Cortex of kidney (tissue), 1 donor: ENCODE measurements at places on chromosomes 7 and 10.

DNA sequence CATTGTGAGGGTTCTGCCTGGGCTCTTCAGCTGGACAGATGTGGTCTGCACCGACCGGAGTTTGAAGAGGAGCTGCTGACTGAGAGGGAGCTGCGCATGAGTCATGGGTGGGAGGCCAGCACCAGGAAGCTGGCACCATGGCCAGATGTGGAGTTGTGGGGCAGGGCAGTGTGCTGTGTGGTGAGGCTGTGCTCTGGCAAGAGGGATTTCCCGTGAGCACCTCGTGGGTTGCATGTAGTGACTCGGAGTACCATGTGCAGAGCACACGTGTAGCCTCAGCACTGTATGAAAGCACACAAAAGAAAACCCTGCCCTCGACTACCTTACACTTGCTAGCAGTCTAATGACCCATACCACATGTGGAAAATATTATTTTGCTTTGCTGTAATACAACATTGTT, 103.4 kb downstream of the WNT2 start:
- no peak for DNase-seq

DNA sequence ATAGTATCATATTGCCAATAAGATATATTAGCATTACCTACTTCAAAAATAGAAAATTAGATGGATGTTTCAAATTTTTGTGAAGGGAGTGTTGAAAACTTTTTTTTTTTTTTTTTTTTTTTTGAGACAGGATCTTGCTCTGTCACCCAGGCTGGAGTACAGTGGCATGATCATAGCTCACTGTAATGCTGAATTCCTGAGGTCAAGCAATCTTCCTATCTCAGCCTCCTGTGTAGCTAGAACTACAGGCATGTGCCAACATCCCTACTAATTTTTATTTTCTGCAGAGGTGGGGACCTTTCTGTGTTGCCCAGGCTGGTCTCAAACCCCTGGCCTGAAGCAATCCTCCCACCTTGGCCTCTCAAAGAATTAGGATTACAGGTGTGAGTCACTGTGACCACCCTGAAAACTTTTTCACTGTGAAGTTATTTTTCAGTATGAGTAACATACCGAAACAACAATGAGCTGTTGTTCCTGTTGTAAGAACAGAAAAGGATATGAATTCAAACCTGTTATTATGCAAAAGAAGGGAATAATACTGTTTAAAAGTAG, 266.9 kb downstream of the NEBL start:
- no peak for DNase-seq

GRCh38 chr7:155804897-155805825, 7.1 kb downstream of the SHH start:
- DNase-seq = no peak

DNA sequence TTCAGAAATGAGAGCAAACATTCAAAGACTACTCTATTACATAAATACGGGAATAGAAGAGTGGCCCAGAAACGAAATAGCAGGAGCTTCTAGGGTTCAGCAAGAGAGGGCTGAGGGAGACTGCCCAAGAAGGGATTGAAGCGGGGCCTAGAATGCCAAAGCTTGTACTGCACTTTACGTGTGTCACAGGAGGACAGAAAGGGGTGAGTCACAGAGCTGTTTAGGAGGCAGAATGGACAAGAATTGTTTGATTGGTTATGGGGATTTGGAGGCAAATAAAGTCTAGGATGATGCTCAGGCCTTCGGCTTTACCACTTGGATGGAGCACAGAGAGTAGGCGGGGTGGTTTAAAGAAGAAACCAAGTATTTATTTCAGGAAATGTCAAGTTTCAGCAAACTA, 11.3 kb upstream of the FXYD4 start:
- no peak for DNase-seq

DNA sequence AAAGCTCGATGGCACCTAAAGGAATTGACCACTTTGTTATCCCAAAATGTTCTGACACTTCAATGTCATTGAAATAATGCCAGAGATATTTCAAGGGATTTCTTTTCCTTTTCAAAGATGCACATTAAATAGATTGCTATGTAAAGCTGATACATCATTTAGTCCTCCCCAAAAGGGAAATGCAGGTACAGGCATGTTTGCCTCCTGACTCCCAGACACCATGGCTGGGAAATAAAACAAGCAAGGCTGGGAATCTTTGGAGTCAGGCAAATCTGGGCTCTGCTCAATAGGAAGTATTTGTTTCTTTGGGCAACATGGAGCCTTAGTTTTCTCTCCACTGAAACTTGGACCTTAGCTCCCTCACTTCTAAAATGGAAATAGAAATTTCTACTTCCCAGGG, 230.8 kb upstream of the LRRTM3 start:
- DNase-seq = no peak

- DNase-seq = no peak
Observed at GRCh38 chr7:99829524-99830160, 1.8 kb downstream of the CYP3A43 start.

DNA sequence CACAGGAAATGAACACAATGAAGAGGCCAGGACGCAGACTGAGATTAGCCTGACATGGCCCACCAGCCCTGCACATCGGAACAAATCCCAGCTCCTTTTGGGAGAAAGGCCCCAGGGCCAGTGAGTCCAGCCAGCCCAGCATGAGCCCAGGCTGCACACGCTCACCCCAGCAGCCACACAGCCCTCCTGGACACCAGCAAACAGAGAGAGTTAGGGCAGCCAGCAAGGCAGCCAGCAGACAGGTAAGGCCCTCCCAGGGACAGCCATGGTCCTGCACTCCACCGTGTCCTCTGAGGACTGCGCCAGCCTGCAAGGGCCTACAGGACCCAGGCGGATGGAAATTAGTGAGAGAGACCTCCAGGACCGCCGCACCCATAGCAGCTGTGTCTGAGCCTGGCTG, 8.1 kb upstream of the GRID1 start:
- DNase-seq = no peak

DNA sequence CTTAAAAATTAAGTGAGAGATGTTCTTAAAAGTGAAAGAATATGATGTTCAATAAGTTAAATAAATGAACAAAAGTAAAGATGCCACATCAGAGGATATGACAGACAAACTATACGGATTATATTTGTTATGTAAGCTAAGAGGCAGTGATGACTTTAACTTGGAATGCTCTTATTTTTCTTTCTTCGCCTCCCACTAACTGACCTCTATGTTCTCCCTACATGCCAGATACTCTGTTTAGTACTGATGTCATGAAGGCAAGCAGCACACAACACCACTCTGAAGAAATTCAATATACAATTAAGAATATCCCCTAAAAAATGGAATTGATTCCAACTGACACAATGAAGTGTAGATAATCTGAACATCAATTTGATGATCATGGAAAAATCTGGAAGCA, 223.4 kb downstream of the DOCK4 start:
- no peak for DNase-seq

GRCh38 chr7:156402255-156402654, 238.3 kb upstream of the RNF32 start:
- DNase-seq = no peak

DNA sequence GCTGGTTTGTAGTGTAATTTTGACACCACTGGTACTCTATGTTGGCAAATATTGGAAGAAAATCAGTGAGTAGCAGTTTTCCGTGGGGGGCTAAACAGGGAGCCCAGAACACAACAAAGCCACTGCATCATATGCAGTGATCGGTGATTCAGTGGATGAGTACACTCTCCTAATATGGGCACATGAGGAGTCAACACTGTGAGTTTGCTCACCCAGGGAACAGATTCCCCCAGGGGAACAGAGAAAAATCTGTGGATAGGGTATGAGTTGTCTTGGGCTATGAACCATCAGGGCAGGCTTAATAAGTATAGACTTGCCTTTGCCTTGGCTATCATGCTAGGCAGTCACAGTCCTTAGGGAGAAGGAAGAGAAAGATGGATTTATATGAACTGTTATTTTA, 227.7 kb upstream of the SEMA3E start:
- DNase-seq = no peak

DNA sequence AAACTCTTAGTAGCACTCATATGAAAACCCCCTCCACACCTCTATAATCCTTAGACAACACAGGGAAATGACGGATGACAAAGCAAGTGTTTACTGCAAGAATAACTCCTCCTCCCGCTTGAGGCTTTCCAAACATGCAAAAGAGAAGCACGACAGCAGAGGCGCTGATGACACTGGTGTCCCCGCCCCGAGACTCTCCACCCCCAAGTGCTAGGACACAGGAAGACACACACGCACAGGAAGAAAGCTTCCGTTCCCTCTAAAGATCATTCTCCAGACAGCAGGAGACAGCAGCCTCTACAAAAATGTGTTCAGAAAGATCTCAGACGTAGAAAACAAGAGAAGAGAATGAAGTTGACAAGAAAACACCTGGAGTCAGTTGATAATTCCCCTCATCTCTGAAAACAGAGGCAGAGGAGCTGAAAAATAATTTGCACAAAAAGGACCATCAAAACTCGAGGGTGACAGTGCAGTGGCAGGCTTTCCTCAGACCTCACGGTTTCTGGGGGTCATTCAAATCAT, 90.2 kb downstream of the DLG5 start:
- no peak for DNase-seq
